ENCODE measurements at places on chromosomes 12 and 14.

- DNase-seq = peak; percentile 11
Measured at GRCh38 chr14:106185837-106186233, 659.5 kb downstream of the TMEM121 start.

GRCh38 chr14:72779679-72780078, 114.2 kb downstream of the DPF3 start:
- DNase-seq = no peak

DNA sequence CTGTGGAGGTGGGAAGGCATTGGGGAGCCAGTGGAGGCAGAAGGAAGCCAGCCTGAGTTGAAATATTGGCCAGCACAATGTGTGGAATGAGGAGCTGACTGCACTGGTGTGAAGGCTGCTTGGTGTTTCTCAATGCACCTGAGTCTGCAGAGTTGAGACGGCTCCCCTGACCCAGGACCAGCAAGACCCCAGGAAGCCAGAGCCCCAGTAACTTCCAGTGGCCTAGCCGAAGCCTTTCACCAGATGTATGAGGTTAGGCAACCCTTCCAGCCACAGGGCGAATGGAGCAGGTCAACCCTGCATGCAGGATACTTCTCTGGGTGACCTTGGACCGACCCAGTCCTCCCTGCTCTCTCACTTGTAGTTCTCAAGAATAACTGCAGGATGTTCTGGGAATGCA, 12.9 kb upstream of the KRT73 start:
- DNase-seq = no peak

GRCh38 chr12:12180575-12180974, 86.3 kb downstream of the LRP6 start:
- no peak for DNase-seq

DNA sequence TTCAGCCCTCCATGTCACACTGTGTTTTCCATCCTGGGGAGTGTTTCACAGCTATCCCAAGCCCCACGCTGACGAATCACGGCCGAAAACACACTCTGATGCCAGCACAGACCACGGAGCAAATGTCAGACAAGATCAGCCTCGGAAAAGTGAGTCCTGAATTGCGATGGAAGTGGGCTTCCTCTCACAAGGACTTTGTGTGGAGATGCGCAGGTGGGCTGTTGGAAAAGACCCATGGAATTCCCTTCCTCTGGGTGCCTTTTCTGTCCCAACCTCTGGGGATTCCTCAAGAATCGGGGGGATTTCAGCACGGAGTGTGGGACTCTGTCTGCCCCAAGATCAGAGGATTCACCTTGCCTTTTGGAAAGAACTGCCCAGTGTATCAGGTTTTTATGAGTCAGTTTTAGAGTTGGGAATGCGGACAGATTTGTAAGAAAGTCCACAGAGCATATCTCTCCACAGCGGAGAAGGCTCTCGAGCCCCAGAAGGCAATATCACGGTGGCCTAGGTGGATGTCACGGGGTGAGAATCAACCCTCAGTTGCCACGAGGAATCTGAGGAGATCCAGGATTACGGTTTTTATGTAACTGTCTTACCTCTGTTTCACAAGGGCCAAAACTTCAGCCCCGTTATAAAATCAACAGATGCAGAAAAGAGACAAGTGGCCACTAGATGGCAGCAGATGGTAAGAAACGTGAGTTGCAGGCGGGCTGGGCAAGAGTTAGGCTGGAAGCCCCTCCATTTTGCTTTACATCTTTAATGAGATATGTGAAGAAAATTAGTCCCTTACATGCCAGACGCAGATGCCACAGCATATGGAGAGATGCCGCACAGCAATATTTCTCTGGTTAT, 201.9 kb downstream of the DAD1 start:
- DNase-seq = peak; percentile 64

DNA sequence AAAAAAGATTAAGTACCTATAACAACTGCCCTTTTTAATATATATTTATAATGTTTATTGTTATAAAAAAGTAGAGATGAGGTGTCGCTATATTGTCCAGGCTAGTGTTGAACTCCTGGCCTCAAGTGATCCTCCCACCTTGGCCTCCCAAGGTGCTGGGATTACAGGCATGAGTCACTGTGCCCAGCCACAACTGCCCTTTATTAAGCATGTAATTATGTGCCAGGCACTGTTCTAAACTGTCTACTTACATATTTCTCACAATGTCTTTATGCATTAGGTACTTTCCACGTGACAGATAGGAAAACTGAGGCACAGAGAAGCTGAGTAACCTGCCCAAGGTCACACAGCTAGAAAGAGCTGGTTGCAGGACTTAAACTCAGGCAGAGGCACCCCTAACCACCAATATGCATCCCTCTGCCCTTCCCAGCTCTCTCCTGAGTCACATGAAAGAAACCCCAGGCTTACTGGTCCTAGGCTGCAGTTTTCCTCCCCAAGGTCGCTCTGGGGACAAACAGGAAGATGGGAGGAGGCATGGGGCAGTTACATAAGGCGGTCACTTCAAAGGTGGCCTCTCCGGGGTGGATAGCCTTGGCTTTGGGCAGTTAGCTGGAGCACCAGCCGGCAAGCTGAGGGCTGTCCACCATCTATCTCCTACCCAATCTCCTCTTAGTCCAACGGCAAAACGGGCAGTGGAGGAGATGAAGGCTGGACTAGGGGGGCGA, 54.6 kb upstream of the TBX3 start:
- no peak for DNase-seq

- no peak for DNase-seq
Measured at GRCh38 chr12:14696265-14696741, at the start of gene GUCY2C. Gene GUCY2C, minus strand, starts transcription at chr12:14696599. Its CDS starts 151 bp downstream, at chr12:14696448.

DNA sequence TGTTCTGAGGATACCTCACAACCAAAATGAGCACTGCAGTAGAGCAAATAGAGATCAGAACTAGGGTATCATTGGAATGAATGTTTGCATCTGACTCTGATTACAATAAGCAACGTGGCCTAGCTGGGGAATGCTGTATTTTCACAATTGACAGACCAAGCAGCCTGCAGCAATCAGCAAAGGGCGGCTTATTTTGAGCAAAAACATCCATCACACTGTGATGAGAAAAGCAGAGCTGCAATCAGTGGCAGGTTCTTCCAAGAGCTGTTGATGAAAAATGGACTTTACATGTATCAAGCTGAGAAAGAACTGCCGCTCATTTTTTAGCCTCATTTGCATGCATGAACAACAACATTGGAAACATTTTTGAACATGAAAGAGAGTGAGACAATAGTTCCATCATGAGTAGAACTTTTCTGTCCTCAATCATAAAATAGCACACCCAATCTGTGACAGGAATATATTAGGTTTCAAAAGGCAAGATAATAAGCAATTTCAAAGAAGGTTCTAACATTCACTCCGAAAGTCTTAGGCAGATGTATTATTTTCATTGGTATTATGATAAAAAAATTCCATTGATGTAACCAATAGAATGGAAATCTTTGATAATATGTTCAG, 249.7 kb upstream of the FBXO33 start:
- no peak for DNase-seq

GRCh38 chr14:31265701-31266398, 58.3 kb upstream of the HECTD1 start:
- no peak for DNase-seq

- no peak for DNase-seq
Measured at GRCh38 chr12:89344043-89344861, 8.0 kb downstream of the DUSP6 start.

DNA sequence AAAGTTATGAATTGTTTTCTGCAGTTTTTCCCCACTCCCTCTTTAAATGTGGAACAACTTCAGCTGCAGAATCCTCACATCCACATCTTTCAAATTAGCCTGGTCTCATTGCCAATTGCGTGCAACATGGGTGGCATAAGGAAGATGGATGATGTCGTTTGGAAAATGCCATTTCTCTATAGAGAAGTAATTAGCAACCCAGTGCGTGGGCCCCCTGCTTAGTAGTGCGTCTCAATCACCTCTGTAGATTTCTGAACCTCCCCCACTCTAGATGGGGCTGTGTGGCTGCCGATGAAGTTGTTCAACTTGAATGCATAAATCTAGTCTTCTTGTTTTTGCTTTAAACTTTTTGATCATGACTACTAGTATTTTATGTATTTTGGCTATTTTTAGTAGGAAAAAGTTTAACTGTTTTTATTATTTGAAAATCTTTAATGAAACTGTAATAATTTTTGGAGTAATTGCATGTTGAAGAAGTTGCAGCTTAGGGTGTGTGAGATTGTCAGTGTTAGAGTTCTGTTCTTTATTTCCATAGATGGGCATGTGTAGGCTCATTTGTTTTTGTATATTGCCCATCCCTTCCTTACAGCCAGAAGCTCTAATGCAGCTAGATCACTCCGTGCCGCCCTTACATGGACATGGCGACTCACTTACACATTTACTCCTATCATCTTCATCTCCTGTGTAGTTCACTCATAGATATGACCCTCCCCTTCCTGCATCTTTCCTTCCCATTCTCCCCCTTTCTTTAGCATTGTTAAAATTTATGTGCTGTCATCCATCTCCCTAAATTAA, 358.2 kb downstream of the DIO2 start:
- no peak for DNase-seq

DNA sequence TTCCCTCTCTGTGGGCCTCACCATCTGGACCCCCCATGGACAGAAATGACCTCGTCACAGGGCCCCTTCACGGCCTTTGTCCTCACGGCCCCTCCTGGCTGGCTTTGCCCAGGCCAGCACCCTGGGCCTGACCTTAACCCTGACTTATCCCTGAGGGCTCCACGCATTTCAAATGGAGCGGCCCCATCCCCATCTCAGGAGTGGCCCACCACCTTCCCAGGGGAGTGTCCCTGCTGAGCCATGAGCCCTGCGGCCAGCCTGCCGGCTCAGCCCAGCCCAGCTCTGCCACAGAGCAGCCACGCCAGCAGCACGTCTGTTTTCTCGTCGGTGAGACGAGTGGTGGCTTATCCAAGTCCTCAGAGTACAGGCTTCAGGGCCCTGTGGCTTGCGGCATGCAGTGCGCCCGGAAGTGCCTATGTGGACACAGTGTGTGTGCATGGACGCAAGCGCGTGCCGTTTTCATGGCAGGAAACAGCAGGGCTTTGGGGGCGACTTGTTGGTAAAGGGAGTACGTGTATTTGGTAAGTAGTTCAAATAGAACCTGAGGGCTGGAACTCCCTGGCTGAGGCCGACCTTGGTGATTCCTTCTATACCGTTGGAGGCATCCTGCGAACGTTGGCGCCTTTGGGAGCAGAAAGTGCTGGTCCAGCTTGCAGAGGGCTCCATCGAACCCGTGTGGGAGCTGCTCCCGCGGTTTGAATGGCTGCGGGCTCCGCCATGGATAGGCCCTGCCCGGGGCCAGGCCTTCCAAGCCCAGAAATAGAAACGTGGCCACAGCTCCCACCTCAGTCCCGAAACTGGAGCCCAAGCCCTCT, 52.1 kb downstream of the LRCOL1 start:
- DNase-seq = peak; percentile 89

DNA sequence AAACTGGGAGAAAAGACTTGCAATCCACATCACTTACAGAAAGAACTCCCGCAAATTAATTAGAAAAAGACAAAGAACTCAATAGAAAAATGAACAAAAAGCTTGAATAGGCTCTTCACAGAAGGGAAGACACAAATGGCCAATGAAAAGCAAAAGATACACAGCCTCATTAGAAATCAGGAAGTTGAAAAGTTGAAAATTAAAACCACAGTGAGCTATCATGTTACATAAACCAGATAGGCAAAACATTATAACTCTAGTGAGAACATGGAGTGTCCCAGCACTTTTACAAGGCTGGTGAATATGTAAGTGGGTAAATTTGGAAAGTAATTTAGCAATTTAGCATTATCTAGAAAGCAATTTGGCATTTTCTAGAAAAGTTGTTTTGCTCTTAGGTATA, 158.4 kb upstream of the RASSF8 start:
- no peak for DNase-seq

DNA sequence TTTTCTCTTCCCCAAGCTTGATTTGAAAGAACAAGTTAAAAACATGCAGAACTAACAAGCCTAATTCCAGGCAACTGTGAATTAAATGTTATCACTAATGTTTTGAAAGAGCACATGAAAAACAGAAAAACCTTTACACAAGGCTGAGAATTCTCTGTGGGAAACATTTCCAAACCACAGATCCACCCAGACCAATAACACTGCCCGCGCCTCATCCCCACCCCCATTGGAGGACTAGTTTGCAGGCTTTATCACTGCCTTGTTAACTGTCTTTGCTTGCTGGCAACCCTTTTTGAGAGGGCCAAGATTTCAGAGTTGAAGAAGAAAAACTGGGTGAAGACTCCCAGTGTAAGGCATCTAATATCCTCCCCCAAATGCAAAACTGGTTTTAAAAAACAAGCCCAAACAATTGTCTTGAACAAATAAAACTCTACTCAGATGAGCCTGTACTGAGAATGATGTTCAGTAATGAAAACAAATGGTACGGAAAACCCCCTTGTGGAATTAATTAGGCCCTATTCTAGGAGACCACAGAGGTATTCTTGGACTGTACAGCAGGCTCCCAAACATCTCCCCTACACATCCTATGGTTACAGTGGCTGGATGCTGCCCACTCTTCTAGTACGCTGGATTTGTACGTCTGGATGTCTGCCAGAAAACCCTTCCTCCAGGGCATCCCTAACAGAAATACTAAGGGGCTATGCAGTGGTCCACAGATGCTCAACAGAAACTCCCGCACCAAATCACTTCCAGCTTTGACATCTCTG, 5.8 kb downstream of the MAX start:
- no peak for DNase-seq

DNA sequence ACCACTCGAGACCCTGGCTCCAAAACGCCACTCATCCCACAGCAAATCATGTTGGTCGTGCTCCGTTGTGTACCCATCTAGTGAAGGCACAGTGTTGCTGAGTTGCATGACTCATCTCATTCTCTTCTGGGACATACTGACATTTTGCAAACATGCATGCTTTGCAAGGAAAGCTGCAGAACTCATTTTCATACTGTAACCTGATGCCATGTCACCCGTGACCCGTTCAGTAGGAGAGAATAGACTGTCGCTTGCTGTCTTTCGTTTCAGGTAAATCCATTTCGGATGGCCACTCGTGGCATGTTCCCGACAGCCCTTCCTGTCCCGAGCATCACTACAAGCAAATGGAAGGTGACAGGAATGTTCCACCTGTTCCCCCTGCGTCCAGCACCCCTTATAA, 78.2 kb downstream of the ESR2 start:
- no peak for DNase-seq

GRCh38 chr14:106134886-106135285, 608.5 kb downstream of the TMEM121 start:
- no peak for DNase-seq

DNA sequence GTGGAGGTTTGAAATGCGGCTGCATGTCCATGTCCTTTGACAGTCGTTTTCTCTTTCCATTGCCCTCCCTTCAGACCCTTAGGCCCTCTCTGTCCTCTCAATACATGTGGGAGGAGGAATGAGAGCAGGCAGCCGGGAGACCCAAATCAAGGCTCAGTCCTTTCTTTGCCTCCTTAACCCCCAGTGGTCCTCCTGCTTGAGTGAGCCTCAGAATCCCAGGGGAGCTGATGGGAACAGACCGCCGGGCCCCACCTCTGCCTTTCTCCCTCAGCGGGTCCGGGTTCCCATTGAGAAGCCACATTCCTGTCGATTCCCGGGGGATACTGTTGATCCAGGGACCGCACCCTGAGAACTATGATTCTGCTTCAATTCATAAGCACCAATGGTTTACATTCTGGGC, 77.9 kb upstream of the RFLNA start:
- DNase-seq = no peak

- no peak for DNase-seq
Measured at GRCh38 chr12:104651811-104652210, 195.1 kb downstream of the CHST11 start.
